ENCODE measurements at places on chromosomes 7 and 10.

DNA sequence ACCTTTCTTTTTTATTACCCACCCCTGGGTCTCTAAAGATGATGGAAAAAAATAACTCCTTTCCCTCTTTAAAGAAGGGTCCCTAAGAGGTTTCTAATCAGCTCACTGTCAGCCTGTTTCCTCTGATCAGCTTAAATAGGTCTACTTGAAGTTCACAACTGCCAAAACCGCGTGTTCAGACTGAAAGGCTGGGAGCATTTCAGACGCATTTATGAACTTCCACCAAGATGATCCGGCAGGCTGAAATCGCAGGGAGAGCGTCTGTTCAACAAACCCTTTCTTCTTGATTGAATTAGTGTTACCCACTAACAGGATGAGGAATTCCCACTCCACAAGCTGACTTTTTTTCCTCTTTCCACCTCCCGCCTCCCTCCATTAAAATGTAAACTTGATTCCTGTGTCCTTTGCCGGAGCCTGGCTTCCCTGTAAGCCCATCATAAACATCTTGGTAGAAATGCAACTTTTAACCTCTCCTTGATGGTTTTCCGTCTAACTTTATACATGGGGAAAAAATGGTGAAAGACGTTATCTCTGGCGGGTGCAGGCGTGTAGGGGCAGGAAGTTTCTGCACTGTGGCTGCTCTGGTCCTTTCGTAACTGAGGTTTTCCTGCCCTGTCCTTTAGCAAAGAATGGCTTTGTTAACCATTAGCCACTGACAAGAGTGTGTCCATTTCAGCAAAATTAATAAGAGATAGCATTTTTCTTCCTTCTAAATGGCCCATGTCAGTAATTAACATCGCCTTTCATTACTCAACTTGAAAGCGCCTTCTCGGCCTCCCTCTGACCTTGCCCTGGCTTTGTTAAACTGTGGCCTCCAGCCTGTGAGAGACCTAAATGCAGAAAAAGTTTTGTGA, 130.7 kb downstream of the BAMBI start:
- DNase-seq: no peak

GRCh38 chr7:8325067-8325466, 63.1 kb upstream of the ICA1 start:
- DNase-seq: no peak

- DNase-seq: no peak
Observed at GRCh38 chr7:113752289-113752688, 166.5 kb downstream of the PPP1R3A start.

DNA sequence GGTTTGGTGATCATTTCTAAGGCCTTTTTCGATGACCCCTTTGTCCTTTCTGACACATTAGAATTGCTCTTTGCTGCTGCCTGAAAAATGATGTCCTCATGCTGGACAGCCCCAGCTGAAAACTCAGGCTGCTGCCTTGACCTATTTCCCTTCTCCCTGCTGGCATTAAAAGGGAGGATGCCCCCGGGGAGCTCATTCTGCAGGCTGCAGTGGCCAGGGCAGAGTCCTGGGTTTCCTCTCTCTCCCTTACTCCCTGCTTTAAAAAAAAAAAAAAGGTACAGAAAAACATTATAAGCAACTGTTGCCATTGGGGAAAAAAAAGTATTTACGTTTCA, 35.4 kb downstream of the LRRC4 start:
- no peak for DNase-seq

DNA sequence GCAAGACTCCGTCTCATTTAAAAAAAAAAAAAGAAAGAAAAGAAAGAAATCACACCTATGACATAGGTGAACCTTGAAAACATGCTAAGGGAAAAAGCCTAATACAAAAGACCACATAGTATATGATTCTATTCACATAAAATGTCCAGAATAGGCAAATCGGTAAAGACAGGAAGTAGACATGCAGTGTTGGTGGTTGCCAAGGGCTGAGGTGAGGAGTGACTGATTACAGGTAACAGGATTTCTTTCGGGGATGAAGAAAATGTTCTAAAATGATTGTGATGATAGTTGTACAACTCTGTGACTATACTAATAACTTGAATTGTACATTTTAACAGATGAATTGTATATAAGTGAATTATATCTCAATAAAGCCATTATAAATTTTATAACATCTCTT, 3.3 kb downstream of the XPNPEP1 start:
- no peak for DNase-seq

- no peak for DNase-seq
Observed at GRCh38 chr10:66326876-66327275, 599.0 kb upstream of the LRRTM3 start.

DNA sequence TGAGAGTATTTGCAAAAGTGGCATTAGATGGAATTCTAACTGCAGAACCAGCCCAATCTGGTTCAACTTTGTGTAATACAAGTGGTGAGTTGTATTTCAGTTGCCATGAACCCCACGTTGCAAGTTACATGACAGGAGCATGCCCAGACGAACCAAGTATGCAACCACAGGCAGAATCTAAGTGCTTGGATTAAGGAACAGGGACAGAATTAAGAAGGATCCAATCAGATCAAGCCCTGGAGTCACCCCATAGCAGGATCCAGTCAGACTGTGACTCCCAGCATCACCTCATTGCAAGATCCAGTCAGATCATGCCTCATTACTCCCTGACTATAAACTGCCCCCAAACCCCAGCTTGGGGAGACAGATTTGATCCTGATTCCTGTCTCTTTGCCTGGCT, 388.7 kb upstream of the NRP1 start:
- DNase-seq: no peak

- DNase-seq: no peak
Observed at GRCh38 chr10:61187601-61188000, 243.6 kb upstream of the RHOBTB1 start.

DNA sequence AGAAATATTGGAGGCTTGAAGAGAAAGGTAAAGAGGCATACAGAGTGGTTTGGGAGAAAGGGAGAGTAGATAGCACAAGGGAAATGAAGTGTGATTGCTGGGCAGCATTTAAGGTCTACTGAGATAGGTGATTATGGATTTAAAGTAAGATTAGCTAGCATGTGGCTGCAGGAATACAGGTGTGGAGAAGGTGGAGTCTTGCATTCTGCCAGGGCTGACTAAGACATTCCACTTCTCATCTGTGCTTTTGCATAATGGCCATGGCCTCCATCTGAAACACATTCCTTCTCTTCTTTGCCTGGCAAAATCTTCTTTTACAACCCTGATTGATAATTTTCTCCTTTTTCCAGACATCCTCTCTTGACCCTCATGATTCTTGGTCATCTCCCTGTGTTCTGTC, 31.6 kb upstream of the PCGF5 start:
- DNase-seq: no peak

- DNase-seq: no peak
Observed at GRCh38 chr7:134636008-134636449, 10.6 kb upstream of the BPGM start.

DNA sequence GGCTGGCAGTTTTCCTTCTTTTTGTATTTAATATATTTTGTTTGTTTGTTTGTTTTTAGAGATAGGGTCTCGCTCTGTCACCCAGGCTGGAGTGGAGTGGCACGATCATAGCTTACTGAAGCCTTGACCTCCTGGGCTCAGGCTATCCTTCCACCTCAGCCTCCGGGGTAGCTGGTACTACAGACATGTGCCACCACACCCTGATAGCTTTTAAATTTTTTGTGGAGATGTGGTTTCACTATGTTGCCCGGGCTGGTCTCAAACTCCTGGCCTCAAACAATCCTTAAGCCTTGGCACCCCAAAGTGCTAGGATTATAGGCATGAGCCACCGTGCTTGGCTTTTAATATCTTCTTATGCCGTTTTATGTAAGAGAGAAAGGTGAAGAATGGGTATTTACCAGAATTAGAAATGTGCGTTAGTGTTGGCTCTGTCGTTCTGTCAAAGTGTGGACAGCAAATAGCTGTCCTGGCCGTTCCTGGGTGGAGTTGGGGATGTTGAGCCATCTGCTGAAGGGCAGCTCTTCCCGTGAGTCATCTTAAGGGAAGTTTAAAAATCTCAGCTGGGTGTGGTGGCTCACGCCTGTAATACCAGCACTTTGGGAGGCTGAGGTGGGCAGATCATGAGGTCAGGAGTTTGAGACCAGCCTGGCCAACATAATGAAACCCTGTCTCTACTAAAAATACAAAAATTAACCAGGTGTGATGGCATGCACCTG, 14.8 kb downstream of the OGDH start:
- no peak for DNase-seq

DNA sequence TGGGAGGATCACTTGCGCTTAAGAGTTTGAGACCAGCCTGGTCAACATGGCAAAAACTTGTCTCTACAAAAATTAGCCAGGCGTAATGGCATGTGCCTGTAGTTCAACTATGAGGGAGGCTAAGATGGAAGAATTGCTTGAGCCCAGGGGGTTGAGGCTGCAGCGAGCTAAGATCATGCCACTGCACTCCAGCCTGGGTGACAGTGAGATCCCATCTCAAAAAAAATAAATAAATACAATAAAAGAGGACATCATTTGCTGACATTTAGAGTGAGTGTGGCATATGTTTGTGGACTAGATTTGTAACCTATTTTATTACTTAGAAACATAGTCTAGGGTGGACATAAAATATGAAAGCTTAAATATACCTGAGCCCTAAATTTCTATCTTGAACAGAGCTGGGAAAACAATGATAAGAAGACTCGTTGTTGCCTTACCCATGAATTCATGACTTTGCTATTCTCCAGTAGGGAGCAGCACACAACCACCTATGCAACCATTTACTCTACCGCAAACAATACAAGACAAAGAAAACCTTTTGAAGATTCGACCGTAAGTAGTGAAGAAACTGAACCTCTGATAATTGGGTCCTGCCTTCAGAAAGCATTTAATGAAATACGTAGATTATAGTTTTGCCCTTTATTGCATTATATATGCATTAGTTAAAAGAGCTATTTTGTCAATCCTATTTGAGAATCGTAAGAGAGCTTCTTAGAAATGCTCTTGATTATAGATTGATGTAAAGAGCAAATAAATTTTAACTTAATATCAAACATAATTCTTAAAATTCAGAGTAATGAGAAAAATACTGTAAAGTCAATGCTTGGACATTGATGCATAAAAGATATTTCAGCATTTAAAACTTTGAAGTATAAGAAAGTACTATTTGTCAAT, 83.5 kb downstream of the GNAT3 start:
- DNase-seq: no peak

DNA sequence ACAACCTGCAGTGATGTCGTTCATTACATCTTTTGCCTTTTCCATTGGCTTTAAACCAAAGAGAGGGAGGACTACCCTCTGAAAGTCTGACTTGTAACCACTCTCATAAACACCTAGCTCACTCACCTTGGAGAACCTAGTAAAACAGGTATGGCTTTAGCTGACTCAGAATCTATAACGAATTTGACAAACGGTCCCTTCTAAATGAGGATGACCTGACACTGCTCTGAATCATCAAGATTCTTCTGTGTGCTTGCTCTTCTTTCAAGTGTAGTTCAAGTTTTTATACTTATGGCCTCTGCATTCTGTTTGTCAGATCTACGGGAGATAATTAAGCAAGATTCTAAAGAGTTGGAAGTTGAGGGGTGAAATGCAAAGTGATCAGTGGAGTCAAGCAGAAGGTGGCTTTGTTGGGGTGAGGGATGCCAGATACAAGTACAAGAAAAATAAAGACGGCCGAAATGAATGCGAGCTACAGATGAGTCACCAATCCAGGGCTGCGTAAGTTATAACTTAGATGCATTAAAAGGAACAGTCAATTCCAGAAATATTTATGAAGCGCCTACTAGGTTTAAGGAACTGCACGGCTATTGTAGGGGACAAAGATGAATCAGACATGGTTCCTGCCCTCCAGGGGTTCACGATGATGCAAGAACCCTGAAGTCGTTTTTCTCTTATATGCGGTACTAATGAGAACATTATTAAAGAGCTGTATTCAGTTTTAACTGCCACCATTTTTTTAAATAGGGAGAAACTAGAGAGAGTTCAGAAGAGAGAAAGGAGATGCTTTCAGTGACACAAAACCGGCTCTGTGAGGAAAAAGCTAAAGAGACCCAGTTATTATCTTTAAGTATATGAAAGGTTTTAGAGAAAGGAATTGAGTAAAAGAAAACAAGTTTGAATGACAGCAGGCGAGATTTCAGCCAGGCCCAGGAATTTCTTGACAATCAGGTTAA, 6.5 kb downstream of the HIPK2 start:
- DNase-seq: no peak

DNA sequence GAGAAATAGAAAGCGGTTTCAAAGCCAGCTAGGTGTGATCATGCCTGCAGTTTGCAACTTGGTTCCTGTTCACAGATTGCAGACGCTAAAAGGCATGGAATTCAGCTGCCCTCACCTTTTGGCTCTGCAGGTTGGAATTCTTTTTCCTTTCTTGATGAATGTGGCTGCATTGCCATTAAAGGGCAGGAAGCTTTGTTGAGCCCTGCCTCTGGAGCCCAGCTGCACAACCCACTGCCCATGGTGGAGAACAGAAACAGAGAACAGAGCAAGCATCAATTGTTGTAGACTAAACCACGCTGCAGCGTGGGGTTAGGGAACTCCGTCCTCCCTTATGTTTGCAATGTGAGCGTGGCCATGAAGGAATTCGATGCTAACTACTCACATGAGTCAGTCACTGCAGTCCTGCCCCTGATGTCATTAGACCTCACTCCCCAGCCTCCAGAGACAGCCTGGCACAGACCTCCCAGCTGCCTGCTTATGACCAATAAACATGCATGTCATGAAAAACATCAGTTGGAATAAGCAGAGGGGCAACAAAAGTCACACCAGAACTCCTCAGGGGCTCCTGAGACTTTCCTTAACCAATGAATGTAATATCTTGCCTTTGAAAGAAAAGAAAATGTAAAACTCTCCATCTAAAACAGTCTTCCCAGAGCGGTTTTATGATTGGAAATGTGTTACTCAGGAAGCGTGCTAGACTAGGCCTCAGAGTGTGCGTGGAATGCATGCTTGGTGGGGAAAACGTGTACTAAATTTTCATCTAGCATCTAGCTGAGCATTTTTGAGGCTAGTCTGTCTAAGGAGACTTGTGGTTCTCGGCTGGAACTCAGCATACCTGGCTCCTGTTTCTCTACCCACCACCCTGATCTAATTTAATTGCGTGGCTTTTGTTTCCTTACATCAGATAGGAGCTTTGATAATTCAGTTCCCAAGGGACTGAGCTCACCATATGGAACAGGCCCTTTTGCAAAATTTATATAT, 232.2 kb downstream of the KIAA1217 start:
- no peak for DNase-seq

GRCh38 chr10:77392851-77393250, 244.8 kb downstream of the KCNMA1 start:
- no peak for DNase-seq

- no peak for DNase-seq
Observed at GRCh38 chr7:31890198-31890597, 180.0 kb downstream of the PDE1C start.

- no peak for DNase-seq
Observed at GRCh38 chr10:114491419-114491818, 87.1 kb upstream of the AFAP1L2 start.

- DNase-seq: peak; percentile 2
Observed at GRCh38 chr7:6271694-6272440, 557 bp downstream of the CYTH3 start.

GRCh38 chr7:44760034-44760580, 11.5 kb downstream of the ZMIZ2 start:
- DNase-seq: no peak

DNA sequence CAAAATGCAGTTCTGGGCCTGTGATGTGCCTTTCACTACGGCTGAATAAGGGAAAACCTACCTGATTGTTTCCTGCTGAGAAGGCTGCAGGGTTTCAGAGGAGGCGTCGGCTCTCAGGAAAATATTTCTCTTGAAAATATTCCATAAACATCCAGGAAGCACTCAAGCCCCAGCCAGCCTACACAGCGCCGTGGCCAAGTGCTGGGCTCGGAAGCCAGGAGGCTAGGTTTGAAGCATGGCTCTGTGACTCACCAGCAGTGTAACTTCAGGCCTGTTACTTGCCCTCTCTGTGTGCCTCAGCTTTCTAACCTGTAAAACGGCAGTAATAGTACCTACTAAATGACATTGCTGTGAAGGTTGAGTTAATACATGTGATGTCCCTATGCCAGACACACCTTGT, 399.1 kb downstream of the GATA3 start:
- DNase-seq: no peak

Data from stimulated activated CD4-positive, alpha-beta T cell treated with anti-CD3 and anti-CD28 coated beads, Interleukin-15, amount 100 ng/mL, for 1 hour (primary cell).